ENCODE measurements at places on chromosomes 16 and 17. TPM values are rescaled to one million over a fixed set of nuclear protein-coding genes. Genes with fewer than 3 reads are reported as not detected.

The RHBDL1 gene
- 1.8 TPM for total RNA-seq

The ODAD4 gene
- total RNA-seq: 0.60 TPM

The CSF3 gene
- total RNA-seq: 2.9 TPM

The TBC1D3G gene
- not detected for total RNA-seq

The ARHGAP27 gene
- 47.0 TPM for total RNA-seq

The SLX4 gene
- total RNA-seq: 9.3 TPM

The ZMYND15 gene
- total RNA-seq: not detected

The SOCS3 gene
- 13.6 TPM for total RNA-seq

The RAB26 gene
- 0.91 TPM for total RNA-seq

GRCh38 chr16:10565167-10565566 is 15.2 kb downstream of the EMP2 start:
- H3K27me3 ChIP-seq: no peaks in the 10 kb centered on the region
- H3K27ac ChIP-seq: no peak overlapping the region
- no peak overlapping the region for H3K4me3 ChIP-seq
- H3K4me1 ChIP-seq: no peaks in the 10 kb centered on the region
- H3K36me3 ChIP-seq: no peaks in the 10 kb centered on the region

DNA sequence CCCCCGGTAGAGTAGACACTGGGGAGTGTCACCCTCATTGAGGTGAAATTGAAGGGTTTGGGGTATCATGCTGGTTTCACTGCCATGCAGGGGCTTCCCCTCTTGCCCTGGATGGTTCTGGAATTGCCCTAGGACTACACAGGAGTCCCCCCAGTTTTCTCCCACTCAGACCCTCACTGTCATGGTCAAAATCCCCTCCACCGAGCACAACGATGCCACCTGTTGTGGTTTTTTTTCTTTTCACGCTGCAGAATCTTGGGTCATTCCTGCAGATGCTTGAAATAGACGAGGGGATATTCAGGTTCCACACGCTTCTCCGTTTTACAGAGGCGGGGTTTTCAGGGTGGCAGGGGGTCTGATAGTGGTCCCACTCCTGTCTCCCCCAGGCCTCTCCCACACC is 255.6 kb downstream of the ENGASE start:
- H3K27me3 ChIP-seq: no peaks in the 10 kb centered on the region
- H3K4me1 ChIP-seq: no peaks in the 10 kb centered on the region
- DNase-seq: no peak
- no peak overlapping the region for H3K27ac ChIP-seq
- no peaks in the 10 kb centered on the region for H3K36me3 ChIP-seq

- no peaks in the 10 kb centered on the region for H3K36me3 ChIP-seq
- H3K27ac ChIP-seq: no peak overlapping the region
- no peak overlapping the region for H3K4me3 ChIP-seq
- H3K4me1 ChIP-seq: peaks cover 29% of the 10 kb centered on the region
- H3K27me3 ChIP-seq: no peaks in the 10 kb centered on the region
Measured at GRCh38 chr16:73171380-73171779, 123.5 kb upstream of the ZFHX3 start.

GRCh38 chr16:11726008-11726407 is 16.6 kb downstream of the TXNDC11 start:
- no peak overlapping the region for H3K27ac ChIP-seq
- peaks cover 15% of the 10 kb centered on the region for H3K36me3 ChIP-seq
- DNase-seq: no peak
- no peaks in the 10 kb centered on the region for H3K4me1 ChIP-seq
- H3K27me3 ChIP-seq: no peaks in the 10 kb centered on the region
- no peak overlapping the region for H3K4me3 ChIP-seq

- peaks cover 35% of the 10 kb centered on the region for H3K4me1 ChIP-seq
- no peaks in the 10 kb centered on the region for H3K36me3 ChIP-seq
- H3K4me3 ChIP-seq: no peak overlapping the region
Measured at GRCh38 chr16:2044541-2044940, 3.1 kb downstream of the NTHL1 start.

- no peak overlapping the region for H3K27ac ChIP-seq
- H3K4me3 ChIP-seq: no peak overlapping the region
- no peaks in the 10 kb centered on the region for H3K4me1 ChIP-seq
Measured at GRCh38 chr16:52383119-52383518, 163.8 kb downstream of the TOX3 start.

DNA sequence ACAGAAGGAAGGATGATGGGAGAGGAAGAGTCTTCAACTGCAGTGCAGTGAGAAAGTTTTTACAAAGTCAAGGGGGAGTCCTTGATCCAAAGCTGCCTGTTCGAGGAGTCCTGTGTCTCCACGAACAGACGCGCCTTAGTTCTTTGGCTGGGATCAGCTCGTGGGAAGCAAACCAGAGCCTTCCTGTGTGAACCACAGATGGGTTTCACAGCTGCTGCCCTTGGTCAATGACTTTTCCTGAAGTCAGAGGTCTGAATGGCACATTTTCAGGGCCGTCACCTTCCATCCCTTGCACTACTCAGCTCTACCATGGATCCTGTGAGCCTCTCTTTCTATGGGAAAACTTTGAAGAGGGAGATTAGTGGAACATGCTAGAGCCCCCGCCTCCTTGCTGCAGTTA is 4.2 kb upstream of the SBK1 start:
- no peak overlapping the region for H3K27ac ChIP-seq
- peaks cover 5% of the 10 kb centered on the region for H3K4me1 ChIP-seq
- no peak overlapping the region for H3K4me3 ChIP-seq
- H3K36me3 ChIP-seq: no peaks in the 10 kb centered on the region

- H3K4me1 ChIP-seq: peaks cover 3% of the 10 kb centered on the region
- no peaks in the 10 kb centered on the region for H3K36me3 ChIP-seq
- H3K27me3 ChIP-seq: no peaks in the 10 kb centered on the region
- no peak overlapping the region for H3K27ac ChIP-seq
- no peak for DNase-seq
Measured at GRCh38 chr17:75983501-75984181, 4.6 kb downstream of the TEN1 start.

DNA sequence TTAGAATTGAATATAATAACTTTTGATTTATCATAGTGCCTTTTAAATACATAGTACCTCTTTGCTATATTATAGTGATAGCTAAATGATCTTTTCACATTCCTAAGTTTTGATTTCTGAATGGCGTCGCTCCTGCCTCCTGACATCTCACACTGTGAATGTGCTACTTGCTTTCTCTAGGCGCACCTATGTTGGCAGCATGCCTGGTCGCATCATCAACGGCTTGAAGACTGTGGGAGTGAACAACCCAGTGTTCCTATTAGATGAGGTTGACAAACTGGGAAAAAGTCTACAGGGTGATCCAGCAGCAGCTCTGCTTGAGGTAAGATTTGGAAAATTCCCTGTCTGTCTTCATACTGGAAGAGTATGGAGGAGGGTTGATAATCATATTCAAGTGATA is 29.8 kb upstream of the ABCC11 start:
- H3K4me1 ChIP-seq: peaks cover 39% of the 10 kb centered on the region
- DNase-seq: no peak
- no peaks in the 10 kb centered on the region for H3K27me3 ChIP-seq
- H3K4me3 ChIP-seq: no peak overlapping the region
- no peaks in the 10 kb centered on the region for H3K36me3 ChIP-seq
- no peak overlapping the region for H3K27ac ChIP-seq

DNA sequence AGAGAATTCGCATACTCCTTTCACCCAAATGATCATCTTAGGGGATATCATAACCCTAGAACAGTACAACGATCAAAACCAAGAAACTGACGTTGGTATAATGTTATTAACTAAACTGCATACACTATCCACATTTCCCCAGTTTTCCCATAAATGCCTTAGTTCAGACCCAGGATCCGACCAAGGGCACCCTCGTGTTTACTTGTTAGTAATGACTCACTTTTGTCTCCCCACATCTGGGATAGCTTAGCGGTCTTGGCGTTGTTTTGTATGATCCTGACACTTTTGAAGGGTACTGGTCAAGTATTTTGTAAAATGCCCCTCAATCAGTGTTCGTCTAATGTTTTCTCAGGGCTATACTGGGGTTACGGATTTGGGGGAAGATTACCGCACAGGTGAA is 8.0 kb downstream of the HS3ST3A1 start:
- H3K4me3 ChIP-seq: no peak overlapping the region
- no peak for DNase-seq
- H3K4me1 ChIP-seq: no peaks in the 10 kb centered on the region
- H3K27ac ChIP-seq: no peak overlapping the region
- no peaks in the 10 kb centered on the region for H3K36me3 ChIP-seq

DNA sequence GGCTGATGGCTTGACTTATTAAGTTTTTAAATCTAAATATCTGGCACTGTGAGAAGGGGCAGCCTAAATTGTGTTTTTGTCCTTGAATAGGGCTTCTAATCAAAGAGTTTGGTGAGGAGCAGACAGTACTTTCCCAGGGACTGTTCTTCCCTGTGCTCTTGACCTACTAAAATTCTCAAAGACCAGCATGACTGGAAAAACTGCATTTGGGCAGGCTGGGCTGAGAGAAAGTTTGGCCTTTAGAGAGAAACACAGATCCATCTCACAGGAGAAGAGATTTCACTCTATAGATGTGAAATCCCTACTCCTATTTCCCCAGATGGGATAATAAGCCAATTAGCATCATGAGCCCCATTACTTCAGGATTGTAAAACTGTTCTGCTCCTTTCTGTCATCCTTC is 7.3 kb downstream of the PCTP start:
- no peak for DNase-seq
- peaks cover 12% of the 10 kb centered on the region for H3K4me1 ChIP-seq
- no peaks in the 10 kb centered on the region for H3K27me3 ChIP-seq
- no peak overlapping the region for H3K27ac ChIP-seq
- H3K4me3 ChIP-seq: no peak overlapping the region

- no peak overlapping the region for H3K4me3 ChIP-seq
- H3K4me1 ChIP-seq: no peaks in the 10 kb centered on the region
- no peaks in the 10 kb centered on the region for H3K36me3 ChIP-seq
- no peak overlapping the region for H3K27ac ChIP-seq
- H3K27me3 ChIP-seq: no peaks in the 10 kb centered on the region
- no peak for DNase-seq
Measured at GRCh38 chr16:51550800-51551347, 399.8 kb upstream of the SALL1 start.

Measured in endothelial cell of umbilical vein (primary cell).